Muscle of arm (tissue), 14 donors: ENCODE measurements at places on chromosomes 6 and 20. TPM values are rescaled to one million over a fixed set of nuclear protein-coding genes. Genes with fewer than 3 reads are reported as not detected.

TNNC2 gene
- polyA plus RNA-seq, result 4,953 TPM

TRIM31 gene
- polyA plus RNA-seq, result not detected

LRP11 gene
- 27.0 TPM for polyA plus RNA-seq

EPHA7 gene
- 9.5 TPM for polyA plus RNA-seq

SMIM28 gene
- not detected for polyA plus RNA-seq

SYCP2 gene
- 5.0 TPM for polyA plus RNA-seq

AARS2 gene
- polyA plus RNA-seq, result 9.1 TPM

TGM3 gene
- 0.16 TPM for polyA plus RNA-seq

PNLDC1 gene
- polyA plus RNA-seq, result 0.26 TPM

C6orf52 gene
- polyA plus RNA-seq, result 1.8 TPM

MEP1A gene
- not detected for polyA plus RNA-seq

CASS4 gene
- 8.6 TPM for polyA plus RNA-seq

WFDC5 gene
- polyA plus RNA-seq, result not detected

LRRN4 gene
- polyA plus RNA-seq, result 0.21 TPM

EPB41L2 gene
- polyA plus RNA-seq, result 204 TPM

SLC26A8 gene
- polyA plus RNA-seq, result not detected

KHDC3L gene
- not detected for polyA plus RNA-seq

COL19A1 gene
- polyA plus RNA-seq, result 4.4 TPM

SCRT2 gene
- polyA plus RNA-seq, result not detected

SIRT5 gene
- polyA plus RNA-seq, result 10.1 TPM

C20orf202 gene
- polyA plus RNA-seq, result 0.46 TPM

UNC93A gene
- polyA plus RNA-seq, result 0.13 TPM

ILRUN gene
- polyA plus RNA-seq, result 53.5 TPM

CCM2L gene
- 5.7 TPM for polyA plus RNA-seq

TPBG gene
- 26.5 TPM for polyA plus RNA-seq

F13A1 gene
- 79.6 TPM for polyA plus RNA-seq

DPPA5 gene
- not detected for polyA plus RNA-seq

TBP gene
- polyA plus RNA-seq, result not detected

POU5F1 gene
- not detected for polyA plus RNA-seq

ISM1 gene
- not detected for polyA plus RNA-seq

C20orf141 gene
- polyA plus RNA-seq, result not detected

SASH1 gene
- polyA plus RNA-seq, result 56.0 TPM

FLRT3 gene
- polyA plus RNA-seq, result 19.0 TPM

PSMG4 gene
- polyA plus RNA-seq, result 9.6 TPM

NKX2-2 gene
- not detected for polyA plus RNA-seq

TFAP2A gene
- polyA plus RNA-seq, result 7.2 TPM

SFT2D1 gene
- 28.5 TPM for polyA plus RNA-seq
